ENCODE measurements at places on chromosomes 16 and 17.

- DNase-seq, result no peak
Measured at GRCh38 chr17:41008811-41009210, at the start of gene KRTAP3-1. Gene KRTAP3-1, minus strand, starts transcription at chr17:41009128. Its CDS starts 54 bp downstream, at chr17:41009074.

DNA sequence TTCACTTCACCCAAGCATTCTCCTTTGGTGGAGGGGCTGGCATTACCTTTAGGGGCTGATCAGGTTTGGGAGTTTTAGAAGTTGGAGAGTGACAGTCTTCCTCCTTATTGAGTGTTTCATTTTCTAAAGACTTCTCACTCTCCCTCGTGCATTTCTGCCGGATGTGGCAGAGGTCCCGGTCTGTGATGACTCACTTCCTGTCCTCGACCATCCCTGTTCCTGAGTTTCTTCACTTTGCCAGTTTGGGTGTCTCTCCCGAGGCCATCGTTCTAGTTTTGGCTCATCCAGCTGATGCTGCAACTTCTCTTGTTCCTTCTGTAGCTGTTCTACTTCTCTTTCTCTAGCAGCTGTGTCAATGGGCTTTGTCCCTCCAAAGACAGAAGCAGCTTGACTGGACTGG is 104.3 kb downstream of the PHKB start:
- DNase-seq, result peak; percentile 95

DNA sequence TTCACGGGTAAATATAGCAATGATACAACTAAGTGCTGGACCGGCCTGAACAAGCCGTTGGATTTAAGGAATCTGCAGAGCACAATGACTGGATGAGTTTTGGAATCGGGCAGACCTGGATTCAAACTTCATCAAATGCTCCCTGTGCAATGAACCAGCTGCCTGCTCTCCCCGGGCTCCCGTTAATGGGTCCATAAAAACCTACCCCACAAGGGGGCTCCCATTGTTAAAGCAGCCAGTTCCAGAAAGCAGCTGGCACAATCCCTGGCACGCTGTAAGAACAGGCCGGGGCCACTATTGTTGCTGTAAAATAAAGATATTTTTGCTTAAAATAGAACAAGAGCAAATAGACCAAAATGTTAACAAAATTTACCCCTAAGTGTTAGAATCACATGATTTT is 131.9 kb downstream of the C16orf95 start:
- DNase-seq, result no peak

GRCh38 chr17:73591296-73592078 is 52.8 kb downstream of the SDK2 start:
- DNase-seq, result no peak

DNA sequence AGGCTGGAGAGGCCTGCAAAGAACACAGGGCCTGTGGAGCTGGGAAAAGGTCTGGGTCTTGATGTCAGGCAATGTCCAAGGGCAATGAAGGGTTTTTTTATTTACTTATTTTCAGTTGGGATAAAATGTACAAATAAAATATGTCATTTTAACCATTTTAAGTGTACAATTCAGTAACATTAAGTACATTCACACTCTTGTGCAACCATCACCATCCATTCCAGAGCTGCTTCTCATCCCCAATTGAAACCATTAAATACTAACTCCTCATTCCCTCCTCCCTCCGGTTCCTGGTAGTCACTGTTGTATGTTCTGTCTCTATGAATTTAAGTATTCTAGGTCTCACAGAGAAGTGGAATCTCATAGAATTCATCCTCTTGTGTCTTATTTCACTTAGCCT is 444.7 kb downstream of the HS3ST3B1 start:
- no peak for DNase-seq

GRCh38 chr16:27248036-27248435 is 20.5 kb downstream of the NSMCE1 start:
- no peak for DNase-seq

DNA sequence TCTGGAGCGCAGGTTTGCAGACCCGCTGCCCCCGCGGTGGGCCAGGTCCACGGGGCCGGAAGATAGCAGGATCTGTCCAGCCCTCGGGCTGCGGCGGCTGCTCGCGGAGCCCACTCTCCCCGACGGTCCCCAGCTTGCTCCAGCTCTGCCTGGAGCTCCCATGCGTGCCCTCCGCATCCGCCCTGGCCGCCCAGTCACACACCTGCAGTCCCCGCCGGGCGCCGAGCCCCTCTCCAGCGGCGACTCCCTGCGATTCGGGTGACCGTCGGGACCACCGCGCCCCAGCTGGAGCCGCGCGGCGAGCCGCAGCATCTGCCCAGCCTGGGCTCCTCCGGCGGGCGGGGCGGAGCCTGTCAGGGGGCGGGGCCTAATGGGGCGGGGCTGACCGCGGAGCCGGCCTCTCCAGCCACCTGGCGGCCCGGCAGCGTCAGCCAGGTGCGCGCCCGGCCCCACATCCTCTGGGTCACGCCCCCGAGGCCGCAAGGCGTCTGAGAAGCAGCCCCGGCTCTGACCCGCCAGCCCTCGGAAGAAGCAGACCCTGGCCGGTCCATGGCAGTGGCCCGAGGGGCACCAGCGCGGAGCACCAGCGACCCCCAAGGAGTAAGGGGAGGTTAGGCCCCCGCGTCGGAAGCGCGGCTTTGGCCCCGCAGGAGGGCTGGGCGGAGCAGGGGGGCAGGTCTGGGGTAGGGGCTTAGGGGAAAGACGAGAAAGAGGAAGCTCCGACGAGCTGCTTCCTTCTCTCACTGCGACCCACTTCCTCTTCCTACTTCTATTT is at the start of gene PIK3R5:
TSS of gene PIK3R5 (minus strand) at position 314 of the 775 bp plus-strand sequence. CDS start 54,213 bp downstream, outside the sequence.
- peak; percentile 73 for DNase-seq

DNA sequence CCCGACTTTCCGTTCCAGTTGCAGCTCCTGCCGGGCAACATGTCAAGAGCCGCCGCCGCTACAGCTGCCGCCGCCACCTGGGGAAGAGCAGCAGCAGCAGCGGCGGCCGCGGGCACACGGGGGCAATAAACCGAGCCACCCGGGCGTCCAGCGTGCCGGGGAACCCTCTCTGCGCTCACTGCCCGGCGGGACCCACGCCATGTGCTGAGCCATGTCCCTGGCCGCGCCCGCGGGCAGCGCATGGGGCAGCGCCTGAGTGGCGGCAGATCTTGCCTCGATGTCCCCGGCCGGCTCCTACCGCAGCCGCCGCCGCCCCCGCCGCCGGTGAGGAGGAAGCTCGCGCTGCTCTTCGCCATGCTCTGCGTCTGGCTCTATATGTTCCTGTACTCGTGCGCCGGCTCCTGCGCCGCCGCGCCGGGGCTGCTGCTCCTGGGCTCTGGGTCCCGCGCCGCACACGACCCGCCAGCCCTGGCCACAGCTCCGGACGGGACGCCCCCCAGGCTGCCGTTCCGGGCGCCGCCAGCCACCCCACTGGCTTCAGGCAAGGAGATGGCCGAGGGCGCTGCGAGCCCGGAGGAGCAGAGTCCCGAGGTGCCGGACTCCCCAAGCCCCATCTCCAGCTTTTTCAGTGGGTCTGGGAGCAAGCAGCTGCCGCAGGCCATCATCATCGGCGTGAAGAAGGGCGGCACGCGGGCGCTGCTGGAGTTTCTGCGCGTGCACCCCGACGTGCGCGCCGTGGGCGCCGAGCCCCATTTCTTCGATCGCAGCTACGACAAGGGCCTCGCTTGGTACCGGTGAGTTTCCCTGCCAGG is 604 bp downstream of the HS3ST3B1 start:
- DNase-seq, result no peak

Measured in inflammatory macrophage (primary cell).